ENCODE measurements at places on chromosomes 7 and 10.

DNA sequence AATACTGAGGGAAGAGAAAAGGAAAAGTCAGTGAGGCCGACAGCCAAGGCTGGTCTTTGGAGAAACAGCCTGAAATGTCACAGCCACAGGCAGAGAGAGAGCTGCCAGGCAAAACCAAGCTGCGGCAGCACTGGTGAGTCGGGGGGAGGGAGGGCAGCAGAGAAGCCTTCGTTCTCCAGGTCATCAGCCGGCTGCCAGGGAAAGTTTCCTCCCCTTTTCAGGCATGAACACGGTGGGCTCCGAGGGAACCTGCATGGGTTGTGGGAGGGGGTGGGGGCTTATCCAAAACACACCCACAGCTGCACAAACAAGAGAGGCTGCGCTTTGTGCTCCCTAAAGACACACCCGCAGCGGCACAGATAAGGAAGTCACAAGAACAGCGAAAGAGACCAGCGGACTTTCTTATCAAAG lies 62.3 kb upstream of the NKX6-2 start:
- no peak for DNase-seq

GRCh38 chr10:13812804-13813203 lies 226.0 kb downstream of the PRPF18 start:
- DNase-seq = no peak

- no peak for DNase-seq
These were observed 36.9 kb downstream of the ZNRF2 start for GRCh38 chr7:30321089-30321881.

GRCh38 chr10:97759158-97759887 lies 12.5 kb downstream of the SFRP5 start:
- DNase-seq = peak; percentile 38

DNA sequence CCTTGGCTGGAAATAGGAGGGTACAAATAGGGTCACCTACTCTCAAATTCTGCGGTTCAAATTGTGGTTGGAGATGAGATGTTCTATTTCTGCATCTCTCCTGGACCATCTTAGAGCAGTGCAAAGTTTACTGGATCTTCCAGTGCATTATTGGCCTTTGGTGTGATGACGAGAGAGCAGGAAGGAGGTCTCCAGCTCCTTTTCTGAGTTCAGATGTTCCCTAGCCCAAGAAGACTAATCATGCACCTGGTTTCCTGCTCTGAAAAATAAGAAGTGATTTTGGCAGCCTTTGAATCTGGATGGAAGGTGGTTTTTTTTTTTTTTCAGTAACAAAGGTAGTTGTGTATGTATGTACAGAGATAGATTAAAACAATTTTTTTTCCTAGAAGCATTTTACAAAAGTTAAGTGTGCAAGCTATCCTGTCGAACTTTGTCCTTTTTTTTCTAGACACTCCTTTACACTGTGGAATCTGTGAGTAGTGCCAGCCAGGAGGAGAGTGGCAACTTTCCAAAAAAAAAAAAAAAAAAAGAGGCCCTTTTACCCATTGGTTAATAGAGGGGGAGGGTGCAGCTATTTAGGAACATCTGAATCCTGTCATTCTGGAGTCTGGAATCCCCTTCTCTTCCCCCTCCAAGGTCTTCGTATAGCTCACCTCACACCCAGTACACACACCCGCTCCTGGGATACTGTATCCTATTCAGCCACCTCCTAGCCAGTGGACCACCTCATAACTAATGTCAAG lies 26.3 kb downstream of the PAPSS2 start:
- no peak for DNase-seq

- DNase-seq = no peak
These were observed 10.4 kb downstream of the RALA start for GRCh38 chr7:39633563-39634477.

DNA sequence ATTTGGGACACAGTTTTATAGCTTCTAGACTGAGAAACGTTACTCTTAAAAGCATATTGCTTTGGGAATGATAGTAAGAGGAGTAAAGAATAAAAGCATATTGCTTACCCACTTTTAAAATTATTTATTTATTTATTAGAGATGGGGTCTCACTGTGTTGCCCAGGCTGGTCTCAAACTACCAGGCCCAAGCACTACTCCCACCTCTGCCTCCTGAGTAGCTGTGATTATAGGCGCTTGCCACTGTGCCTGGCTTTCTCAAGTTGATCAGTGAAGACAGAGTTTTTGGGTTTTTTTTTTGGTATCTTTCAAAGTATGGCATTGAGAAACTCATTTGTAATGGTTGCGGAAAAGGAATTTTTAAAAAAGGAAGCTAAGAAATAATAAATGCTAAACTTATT lies 68.0 kb downstream of the AHCYL2 start:
- no peak for DNase-seq

- DNase-seq = no peak
These were observed 26.3 kb downstream of the CFAP70 start for GRCh38 chr10:73332379-73332778.

DNA sequence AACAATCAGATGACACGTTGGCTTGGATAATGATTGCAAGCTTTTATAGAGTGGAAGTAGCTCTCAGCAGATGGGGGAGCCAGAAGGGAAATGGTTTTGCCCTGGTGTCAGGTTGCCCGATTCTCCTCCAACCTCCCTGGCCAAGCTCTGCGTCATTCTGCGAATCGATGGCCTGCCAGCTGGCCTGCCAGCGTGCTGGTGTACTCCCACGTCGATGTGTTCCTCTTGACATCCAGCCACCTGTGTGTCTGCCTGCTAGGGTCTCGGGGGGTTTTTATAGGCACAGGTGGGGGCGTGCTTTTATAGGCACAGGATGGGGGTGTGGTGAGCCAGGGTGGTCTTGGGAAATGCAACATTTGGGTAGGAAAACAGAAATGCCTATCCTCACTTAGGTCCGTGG lies 4.6 kb downstream of the NET1 start:
- DNase-seq = no peak

- no peak for DNase-seq
These were observed at the start of gene JAKMIP3 for GRCh38 chr10:132065491-132066105. TSS of gene JAKMIP3 (plus strand) at chr10:132065946. CDS start at chr10:132104809, 38,863 bp downstream.

- no peak for DNase-seq
These were observed 9.3 kb upstream of the EN2 start for GRCh38 chr7:155448632-155449007.

DNA sequence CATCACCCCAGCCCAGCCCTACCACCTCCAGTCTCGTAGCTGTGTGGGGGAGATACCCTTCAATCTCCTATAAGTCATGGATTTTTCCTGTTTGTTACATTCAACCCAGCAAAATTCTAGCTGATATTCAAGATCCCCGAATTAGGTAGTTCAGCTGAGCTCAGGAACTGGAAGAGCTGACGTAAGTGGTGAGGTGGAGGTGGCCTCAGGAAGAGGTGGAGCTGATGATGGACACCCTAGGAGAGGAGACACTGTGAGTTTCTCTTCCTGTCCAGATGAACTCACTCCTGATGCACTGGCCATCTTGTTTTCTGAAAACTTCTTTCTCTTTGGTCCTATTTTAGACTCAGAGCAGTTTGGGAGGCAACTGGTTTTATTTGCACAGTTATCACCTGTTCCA lies 90.5 kb upstream of the PITRM1 start:
- DNase-seq = no peak

- no peak for DNase-seq
These were observed 65.6 kb downstream of the IGF2BP3 start for GRCh38 chr7:23404546-23405239.

DNA sequence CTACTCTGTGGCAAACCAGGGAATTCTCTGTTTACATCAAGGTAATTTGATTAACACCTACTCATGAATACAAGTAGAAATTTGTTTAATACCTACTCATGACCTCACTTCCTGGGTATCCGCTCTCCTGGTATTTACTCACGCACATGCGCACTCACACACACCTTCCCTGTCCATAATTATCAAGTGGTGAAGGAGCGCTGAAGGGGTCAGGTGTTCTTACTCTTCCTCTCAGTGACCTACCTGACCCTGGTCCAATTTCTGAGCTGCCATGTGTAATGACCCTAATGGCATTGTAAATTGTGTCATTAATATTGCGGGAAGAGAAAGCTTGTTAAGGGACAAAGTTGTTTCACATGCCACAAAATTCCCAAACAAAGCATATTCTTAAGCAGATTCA lies 41.3 kb upstream of the TRIL start:
- no peak for DNase-seq

GRCh38 chr7:88523645-88524044 lies 217.0 kb upstream of the STEAP4 start:
- no peak for DNase-seq

DNA sequence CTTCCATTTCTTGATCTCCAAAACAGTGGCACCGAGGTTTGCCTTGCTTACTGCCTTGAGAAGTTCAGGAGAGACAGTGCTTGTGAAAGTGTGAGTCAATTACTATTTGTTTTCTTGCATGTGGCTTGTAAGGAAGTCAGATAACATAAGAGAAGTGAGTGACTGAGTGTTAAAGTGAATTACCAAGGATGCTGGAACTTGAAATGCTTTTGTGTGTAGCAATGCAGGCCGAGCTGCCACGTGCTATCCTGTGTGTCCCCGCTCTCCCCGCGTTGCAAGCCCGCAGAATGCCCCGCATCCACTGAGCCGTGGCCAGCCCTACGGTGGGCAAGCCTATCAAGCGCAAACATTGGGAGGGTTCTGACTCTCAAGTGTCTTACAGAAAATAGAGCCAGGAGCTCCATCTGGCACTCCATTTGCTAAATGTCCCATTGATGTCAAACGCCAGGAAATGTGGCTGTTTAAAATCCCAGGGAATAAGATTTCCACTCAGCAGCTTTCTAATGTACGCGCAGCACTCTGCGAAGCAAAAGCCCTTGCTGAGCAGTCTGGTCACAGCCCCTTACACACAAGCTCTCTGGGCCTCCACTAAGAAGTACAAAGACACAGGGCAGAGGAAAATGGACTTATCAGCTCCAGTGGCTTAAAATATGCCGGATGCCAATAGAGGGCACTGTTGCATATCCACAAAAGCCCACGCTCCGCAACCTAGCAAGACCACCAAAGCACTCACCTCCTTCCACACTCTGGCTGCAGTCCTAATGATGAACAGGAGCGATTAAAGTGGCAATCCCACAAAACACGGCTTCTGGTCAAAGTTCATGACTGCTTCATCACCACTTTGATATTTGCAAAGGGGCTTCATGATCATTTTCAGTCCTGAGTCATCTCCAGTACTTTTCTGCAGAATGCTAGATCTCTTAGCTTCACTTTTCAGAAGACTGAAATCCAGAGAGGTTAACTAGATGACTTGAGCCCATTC lies 158.0 kb upstream of the ITGB1 start:
- DNase-seq = no peak

DNA sequence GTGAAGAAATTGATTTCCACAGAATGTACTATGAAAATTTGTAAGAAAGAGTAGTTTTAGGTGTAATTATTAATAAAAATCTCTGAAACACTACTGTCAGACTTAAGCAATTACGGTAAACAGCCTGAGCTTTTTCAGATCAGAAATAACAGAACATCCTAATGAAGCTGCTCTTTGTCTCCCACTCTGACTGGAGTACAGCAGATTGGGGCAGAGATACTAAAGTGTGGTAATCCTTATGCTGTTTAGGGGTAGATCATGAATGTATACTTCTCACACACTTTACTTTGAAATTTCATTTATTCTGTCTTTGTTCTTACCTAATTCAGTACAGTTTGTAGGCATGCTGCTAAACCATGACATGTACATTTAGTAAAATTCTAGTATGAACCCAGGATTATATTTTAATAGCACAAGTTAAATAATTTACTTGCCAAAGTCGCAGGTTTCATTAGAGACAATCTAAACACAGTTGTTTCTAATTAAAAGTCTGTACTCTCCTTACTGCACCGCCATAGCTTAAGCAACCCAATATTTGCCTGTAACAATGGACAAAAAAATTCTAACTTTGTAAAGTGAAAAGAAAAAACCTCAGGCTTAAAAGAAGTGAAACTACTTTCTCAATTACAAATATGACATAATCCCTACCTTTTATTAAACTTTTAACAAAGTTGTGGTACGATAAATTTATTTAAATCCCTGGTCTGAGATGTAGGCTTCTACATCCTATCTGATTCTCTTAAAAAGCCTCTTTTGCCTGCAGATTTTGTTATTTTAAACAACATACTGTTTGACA lies 88.8 kb downstream of the KMT2E start:
- DNase-seq = no peak

DNA sequence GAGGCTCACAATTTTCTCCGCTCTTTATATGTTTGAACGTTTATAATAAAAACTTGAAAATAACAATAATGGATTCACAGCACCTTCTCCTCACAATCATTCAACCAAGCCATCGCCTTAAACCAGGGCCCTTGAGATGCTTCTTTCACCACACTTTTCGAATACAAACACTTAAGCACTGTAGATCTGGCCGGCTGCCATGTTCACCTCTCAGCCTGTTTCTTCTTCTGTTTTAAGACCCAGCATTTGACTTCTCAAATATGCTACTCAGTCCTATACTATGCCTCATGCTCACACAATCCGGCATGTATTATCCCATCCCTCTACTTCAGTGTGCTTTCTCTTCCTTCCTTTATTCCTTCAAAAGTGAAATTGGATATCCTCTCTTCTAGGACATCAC lies 280.6 kb downstream of the TFEC start:
- no peak for DNase-seq

DNA sequence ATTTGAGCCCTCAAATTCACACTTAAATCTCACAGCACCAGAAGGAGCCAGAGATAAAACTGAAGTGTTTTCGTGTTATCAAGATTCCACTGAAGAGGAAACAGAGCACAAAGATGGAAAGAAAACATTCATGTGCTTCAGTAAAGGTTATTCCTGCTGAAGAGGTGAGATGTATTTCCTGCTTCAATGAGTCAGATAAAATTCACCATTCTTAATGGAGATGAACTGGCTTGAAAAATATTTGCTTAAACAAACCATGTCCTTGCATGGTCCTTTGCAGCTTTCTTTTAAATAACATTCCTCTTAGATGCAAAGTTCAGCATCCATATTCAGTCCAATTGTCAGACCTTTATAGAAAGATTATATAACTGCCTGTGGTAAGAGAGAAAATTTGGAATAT lies 294.2 kb downstream of the IPMK start:
- no peak for DNase-seq

DNA sequence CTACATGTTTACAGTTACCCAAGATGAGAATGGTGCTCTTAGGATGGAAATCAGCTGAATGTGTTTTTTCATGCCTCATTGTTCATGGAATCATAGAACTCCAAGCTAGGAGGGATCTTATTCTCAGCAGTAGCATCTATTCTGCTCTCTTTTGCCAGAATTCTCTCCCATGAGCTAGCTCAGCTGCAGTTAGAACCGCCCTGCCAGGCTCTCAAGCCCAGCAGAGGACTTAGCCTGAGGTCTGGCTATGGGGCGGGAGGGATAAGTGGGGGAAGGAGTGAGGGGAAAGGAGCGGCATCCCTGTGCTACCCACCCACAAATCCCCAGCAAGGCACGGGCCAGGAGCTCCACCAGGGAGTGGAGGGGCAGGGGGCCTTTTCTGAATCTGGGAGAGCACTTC lies 120.7 kb upstream of the PLXNA4 start:
- DNase-seq = no peak

- DNase-seq = no peak
These were observed 432 bp downstream of the TMEM248 start for GRCh38 chr7:66921396-66921917.
